RWPE1 (cell line): ENCODE measurements at places on chromosomes 6 and 20.

- no peak for DNase-seq
These were observed 227.6 kb downstream of the ANKRD60 start for GRCh38 chr20:58000861-58001260.

DNA sequence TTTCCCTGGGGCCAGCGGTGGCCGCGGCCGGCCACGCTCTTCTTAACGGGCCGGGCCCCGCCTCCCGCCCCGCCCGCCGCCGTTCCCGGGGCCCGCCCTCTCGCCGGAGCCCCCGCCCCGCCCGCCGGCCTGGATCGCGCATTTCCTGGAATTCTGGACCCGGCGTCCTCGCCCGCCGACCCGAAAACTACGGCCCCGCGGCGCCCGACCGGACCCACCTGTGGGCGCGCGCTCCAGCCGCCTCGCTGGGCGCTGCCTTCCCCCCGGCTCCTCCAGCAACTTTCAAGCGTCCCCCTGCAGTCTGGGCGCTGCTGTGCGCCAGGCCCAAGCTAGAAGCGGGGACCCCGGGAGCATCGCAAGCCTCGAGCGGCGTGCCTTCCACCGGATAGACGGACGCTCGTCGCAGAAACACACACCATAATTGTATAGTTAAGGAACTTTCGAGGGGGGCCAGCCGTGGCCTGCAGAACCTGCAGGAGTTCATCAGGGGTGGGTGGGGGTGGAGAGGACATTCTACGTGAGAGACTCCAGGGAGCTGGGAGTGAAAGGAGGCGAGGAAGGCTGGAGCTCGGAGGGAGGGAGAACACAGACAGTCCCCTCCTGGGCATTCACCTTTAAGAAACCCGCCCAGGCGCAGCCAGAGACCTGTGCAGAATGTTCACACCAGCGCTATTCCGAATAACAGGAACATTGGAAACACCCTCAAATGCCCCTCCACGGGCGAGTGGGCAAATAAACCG lies at the start of gene ADA:
Gene ADA, minus strand, starts transcription at position 16 of the 740 bp plus-strand sequence. CDS start 92 bp downstream, outside the sequence.
- DNase-seq = peak; percentile 77

DNA sequence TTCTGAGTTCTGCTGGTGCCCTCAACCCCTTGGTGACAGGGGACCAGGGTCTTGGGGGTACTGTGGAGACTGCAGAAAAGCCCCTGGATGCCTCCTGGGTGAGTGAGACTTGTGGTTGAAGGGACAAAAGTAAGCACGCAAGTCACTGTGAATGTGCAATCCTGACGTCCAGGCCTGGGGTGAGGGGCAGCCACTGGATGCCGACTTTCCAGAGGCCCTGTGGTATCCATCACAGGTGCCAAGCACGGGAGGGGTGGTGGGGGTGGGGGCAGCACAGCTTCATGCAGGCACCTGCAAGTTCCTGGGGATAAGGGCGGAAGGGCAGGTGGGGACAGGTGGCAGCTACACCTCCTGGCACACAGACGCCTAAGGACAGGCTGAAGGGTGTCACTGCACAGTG lies 20.1 kb upstream of the UBE2V1 start:
- no peak for DNase-seq

DNA sequence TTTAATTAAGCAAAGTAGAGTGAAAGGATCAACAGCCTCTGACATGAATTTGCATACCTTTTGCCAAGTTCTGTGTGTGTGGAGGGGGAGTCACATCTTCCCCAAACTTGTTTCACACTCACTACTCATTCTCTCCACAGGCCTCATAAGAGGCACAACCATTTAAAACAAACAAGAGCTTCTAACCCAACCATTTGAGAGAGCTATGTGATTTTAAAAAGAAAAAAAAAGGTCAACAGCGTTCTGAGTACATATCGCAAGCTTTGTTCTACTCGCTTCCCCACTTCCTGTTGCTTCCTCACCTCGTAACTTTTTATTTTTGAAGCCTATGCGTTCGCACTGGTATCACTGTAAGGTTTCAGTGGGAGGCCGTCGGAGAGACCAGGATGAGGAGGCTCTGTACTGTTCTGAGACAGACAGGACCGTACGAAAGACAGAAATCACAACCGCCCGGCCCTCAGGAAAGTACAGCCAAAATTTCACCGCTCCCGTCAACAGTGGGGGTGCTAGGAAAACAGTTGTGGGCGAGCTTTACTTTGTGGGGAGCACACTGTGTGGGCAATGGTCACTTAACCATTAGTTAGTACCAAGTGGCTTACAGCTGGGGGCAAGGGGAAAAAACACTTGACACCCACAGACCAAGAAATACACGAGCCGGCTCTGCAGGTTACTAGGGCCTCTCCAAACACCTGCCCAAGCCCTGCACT lies 61.3 kb downstream of the TRERF1 start:
- DNase-seq = no peak

DNA sequence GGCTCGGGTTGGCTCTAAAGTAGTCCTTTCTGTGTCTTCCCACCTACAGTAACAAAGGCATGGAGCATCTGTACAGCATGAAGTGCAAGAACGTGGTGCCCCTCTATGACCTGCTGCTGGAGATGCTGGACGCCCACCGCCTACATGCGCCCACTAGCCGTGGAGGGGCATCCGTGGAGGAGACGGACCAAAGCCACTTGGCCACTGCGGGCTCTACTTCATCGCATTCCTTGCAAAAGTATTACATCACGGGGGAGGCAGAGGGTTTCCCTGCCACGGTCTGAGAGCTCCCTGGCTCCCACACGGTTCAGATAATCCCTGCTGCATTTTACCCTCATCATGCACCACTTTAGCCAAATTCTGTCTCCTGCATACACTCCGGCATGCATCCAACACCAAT lies 291.2 kb downstream of the ESR1 start:
- DNase-seq = no peak

DNA sequence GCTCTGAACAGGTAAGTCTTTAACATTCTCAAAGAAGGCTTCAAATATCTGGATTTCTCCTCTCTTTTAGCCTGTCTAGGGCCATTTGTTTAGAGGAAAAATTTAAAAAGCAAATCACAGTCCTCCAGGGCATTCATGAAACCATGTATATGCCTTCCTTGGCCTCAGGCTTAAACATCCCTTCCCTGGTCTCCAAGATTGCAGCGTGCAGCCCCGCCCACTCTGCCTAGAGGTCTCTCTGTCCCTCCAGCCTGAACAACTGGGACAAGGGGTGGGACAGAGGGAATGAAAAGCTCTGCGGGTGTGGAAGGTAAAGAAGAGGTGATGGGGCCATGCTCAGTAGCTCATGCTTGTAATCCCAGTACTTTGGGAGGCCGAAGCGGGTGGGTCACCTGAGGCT lies 9.8 kb upstream of the CBFA2T2 start:
- DNase-seq = no peak

DNA sequence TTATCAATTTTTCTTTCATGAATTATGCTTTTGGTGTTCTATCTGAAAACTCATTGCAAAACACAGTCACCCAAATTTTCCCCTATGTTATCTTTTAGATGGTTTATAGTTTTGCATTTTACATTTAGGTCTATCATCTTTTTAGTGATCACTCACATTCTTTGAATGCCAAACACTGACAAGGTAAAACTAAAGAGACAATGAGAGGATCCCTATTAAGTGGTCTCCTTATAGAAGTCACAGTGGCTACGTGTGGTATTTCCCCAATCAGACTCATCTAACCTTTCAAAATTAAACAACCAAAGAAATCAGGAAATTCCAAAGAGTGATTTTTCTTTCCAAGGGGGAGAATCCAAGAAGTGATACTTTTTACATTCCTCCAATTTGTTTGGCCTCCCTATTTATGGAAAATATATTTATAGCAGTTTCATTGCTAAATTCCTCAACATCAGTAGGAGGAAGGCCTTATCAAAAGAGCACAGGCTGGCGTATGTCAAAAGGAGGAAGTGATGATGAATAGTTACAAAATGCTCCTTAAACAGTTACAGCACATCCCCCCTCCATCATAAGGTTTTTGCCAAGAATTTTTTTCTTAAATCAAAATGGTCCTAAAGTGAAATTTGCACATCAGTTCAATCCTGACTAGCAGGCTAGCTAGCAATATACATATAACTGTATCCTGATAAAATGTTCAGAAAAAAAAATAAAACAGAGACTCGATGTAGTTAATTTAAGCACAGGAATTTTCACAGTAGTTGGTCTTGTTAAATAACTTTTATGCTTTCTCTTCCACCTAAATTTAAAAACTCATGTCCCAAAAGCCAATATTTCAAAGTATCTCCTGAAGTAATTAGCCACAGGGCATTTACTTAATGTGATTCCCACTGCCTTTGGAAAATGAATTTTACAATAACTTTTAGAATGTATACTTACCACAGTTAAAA lies 76.2 kb upstream of the IPCEF1 start:
- DNase-seq = no peak
